ENCODE measurements at places on chromosomes 3 and 15.

DNA sequence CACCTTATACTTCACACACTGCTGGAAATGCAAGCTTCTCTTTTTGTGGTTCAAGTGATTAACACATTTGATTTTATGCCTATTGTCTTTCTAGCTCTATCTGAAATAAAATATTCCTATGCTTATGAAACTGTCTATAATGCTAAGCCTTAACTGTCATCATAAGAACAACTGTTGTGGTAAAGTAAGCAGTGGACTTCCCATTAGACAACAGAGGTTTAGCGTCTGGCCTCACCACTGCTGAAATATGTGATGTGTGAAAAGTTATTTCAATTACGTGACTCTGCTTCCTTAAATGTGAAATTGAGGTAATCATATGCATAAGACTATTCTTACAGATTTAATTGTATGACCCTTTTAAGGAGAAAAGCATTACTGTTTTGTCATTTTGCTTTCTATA lies 140.2 kb upstream of the LYSMD4 start:
- no peak for DNase-seq

- no peak for DNase-seq
These were observed 131.2 kb upstream of the SMAD3 start for GRCh38 chr15:66933932-66934867.

DNA sequence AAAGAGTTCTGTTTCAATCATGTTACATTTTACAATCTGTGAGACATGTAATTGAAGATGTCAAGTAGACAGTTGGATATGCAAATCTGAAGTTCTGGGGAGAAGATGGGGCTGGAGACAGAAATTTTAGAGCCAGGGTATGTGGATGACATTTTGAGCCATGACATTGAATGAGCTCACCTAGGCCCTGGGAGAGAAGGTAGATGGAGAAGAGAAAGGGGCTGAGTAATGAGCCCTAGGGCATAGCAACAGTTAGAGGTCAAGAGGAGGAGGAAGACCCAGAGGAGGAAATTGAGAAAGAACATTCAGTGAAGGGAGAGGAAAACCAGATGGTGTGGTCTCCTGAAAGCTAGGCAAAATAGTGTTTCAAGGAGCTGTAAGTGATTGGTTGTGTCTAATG lies 15.3 kb downstream of the TMEM266 start:
- DNase-seq = no peak

GRCh38 chr3:128663151-128663550 lies 12.5 kb upstream of the RPN1 start:
- DNase-seq = no peak

DNA sequence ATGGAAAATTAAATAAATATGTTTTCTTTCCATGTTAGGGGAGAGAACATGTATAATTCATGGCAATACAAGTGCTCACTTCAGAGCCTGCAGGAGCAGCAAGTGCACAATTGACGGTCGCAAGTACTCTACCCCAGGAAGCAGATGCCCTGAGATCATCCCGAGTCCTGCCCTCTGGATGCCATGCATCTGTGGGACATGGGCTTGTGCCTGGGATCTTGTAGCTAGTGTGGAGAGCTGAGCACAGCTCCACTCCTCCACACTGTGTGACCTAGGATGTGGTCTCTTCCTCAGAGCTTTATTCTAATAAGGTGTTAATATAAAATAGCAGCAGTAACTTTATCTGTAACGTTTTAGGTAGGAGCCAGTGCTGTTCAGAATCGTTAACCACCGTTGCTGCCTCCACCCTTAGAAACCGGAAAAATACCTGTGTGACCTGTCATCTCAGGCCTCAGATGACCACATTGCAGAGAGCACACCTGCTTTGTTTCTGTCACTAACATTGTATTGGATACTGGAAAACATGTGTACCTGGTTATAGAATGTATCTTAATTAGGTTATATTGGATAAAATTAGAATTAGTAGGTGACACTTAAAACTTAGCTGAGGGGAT lies 105.0 kb upstream of the GOLGA6L6 start:
- peak; percentile 20 for DNase-seq

- no peak for DNase-seq
These were observed 44.6 kb downstream of the SH3BP5 start for GRCh38 chr3:15287565-15288330.

DNA sequence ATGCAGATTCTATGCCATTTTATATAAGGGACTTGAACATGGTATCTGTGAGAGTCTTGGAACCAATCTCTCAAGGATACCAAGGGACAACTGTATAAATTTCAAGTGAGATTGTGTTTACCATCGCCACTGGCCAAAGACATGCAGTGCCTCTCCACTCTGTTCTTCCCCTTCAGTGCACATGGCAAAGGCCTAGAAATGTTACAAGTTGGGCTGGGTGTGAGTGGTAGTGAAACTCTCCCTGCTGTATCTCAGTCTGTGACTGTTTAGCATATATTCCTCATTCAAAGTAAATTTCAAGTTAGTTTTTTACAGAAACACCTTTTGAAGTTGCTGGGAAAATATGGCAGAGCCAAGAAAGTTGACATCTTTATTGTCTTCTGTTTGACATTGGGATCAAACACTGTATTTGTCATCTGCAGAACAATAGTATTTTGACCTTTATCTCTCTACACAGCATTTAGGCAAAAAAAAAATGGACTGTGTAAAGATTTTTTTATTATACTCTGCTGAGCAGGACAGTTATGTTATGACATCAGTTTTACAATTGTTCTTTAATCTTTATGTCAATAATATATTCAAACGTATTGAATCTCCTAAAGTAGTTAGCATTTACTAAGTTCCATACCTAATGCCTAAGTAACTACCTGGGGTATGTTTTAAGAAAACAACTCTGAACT lies 101.4 kb downstream of the CCNL1 start:
- no peak for DNase-seq

GRCh38 chr15:25772500-25772899 lies 90.6 kb downstream of the ATP10A start:
- no peak for DNase-seq

- DNase-seq = no peak
These were observed 30.4 kb upstream of the UMPS start for GRCh38 chr3:124699686-124700396.

- peak; percentile 90 for DNase-seq
These were observed 83.9 kb downstream of the CHSY1 start for GRCh38 chr15:101167753-101168462.

- no peak for DNase-seq
These were observed 75.6 kb downstream of the FBXL22 start for GRCh38 chr15:63672775-63673174.

DNA sequence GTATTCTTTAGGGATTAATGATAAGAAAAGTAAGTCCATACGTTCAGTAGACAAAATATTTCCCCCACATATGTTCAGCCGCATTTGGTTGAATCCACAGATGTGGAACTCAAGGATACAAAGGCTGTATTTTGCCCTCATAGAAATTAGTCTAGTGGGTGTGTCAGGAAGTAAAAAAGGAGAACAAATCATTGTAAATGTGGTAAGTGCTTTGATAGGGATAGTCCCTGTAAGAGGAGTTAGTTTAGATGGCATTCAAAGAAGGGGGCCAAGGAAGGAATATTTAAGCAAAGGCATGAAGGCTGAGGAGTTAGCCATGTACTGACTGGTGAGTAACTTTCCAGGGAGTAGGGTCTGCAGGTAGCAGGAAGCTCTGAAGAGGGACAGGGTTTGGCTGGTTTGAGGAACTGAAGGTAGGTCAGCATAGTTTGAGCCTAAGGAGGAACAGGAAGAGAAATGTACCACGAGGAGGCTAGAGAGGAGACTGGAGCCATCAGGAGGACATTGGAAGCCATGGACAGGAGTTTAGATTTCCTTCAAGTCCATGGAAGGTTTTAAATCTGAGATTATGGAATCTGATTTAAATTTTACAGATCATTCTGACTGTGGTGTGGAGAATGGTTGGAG lies 98.8 kb downstream of the MME start:
- no peak for DNase-seq

GRCh38 chr3:169923189-169923588 lies 11.8 kb downstream of the SAMD7 start:
- no peak for DNase-seq

- no peak for DNase-seq
These were observed 163.8 kb upstream of the RGMA start for GRCh38 chr15:93252780-93253179.

GRCh38 chr3:157423337-157423736 lies 13.3 kb upstream of the PTX3 start:
- no peak for DNase-seq

DNA sequence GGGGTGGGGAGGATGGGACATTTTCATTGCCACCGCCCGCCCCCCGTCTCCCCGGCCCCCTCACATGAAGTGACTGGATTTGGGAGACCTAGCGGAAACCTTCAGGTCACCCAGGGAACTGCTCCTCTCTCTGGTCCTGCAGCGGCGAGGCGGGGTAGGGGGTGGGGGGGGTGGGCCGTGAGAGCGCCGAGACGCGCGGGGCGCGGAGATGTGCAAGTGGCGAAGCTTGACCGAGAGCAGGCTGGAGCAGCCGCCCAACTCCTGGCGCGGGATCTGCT lies 712 bp upstream of the MME start:
- DNase-seq = no peak

- DNase-seq = no peak
These were observed 227.5 kb downstream of the ALCAM start for GRCh38 chr3:105594219-105594618.

DNA sequence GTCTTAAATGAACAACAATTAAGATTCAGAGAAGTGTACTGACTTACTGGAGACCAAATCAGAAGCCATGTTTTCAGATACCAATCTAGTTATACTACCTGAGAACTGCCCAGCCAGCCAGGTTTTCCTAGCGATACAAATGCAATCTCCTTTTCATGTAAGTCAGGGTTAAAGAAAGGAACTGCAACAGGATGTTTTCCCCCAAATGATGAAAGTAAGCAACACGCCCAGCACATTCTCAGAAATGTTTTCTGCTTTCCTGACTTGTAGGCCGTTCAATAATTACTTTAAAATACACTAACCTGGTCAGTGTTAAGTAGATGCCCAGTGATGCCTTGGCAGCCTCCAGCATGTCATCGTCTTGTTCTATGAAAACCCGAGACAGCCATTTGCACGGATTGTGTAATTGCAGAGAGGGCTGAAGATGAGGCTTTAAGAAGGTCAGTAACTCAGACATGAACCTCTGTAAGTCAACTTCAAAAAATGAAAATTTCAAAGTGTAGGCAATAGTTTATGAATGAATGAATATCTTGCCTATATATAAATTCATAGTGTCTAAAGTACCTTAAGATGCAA lies 30.3 kb downstream of the LINS1 start:
- DNase-seq = no peak

DNA sequence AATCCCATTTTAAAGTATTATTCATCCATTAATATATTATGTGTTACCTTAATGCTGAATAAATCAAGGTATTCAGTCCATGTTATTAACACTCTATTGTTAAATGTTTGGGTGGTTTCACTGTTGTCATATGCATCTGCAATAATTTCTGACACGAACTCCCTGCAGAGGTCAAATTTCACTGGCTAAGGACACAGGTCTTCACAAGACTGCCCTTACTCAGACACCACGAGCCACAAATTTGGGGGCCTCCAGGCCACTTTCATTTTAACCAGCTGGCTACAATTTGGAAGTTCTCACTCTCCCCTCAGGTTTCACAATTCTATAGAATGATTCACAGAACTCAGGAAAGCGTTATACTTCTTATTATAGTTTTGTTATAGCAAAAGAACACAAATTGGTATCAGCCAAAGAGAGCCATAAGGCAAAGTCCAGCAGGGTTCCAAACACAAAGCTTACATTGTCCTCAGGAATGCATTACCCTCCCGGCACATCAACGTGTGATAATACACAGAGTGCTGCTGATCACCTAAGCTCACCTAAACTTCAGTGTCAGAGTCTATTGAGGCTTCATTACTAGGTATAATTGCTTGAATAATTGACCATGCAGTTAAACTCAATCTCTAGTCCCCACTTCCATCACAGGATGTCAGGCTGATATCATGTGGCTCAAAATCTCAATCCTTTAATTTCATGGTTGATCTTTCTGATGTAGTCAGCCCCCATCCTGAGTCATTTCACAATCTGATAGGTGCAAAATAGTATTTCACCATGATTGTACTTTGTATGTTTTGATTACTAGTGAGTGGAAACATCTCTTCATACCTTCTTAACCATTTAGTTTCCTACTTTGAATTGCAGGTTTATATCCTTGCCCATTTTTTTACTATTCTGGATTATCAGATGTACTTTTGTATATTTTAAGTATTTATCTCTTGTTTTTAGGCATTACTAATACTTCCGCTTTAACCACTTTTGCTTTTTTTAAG lies 441.4 kb upstream of the AGTR1 start:
- DNase-seq = no peak

- DNase-seq = no peak
These were observed 26.8 kb upstream of the ALCAM start for GRCh38 chr3:105339946-105340345.

DNA sequence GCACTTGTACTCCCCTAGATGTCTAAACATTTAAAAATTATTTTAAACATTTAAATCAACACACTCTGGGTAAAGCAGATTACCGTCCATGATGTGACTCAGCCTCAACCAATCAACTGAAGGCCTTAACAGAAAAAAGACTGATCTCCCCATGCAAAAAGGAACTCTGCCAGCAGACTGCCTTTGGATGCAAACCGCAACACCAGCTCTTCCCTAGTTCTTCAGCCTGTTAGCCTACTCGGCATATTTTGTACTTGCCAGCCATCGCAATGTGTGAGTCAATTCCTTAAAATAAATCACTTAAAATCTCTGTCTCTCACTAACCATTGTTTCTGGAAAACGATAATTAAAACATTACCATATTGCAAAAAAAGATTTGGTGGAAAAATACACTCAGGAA lies 375.9 kb downstream of the RSL24D1 start:
- no peak for DNase-seq

DNA sequence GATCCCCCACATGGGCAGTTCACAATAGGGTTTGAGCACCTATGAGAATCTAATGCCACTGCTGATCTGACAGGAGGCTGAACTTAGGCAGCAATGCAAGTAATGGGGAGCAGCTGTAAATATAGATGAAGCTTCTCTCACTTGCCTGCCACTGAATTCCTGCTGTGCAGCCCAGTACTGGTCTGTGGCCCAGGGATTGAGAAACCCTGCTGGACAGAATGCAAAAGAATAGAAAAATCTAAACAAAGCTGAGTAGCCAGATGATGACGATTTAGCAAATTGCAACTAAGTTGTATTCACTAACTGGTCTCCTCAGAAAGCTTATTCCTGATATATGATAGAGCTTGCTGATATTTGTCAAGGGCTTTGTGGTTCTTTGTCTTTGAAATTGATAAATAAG lies 34.3 kb upstream of the APH1B start:
- no peak for DNase-seq

DNA sequence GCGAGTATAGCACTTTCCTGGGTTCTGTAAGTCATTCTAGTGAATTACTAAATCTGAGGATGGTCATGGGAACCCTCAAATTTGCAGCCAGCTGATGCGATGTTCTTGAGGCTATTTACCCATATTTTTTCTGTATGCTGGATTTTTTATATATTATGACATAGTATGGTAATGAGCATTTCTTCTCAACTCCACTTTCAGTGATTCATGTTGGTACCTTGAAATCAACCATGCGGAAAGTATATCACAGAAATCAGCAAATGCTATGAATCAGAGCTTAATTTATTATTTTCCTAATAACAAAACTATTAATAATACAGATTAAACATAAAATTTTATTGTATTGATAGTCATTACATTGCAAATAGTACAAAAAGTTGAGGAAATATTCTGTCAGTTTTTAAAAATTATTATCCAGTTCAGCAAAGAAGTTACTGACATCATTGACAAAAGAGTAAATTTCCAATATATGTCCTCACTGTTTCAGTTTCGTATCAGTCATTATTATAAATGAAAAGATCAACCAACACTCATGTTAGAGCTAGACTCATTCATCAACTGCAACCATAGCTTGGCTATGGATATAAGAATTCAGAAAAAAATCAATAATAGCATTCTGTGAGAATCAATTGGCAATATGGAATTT lies 164.3 kb upstream of the SETMAR start:
- no peak for DNase-seq

GRCh38 chr3:88150806-88151205 lies 1.0 kb downstream of the C3orf38 start:
- no peak for DNase-seq

Data from urothelium cell line (cell line).